ENCODE measurements at places on chromosomes 2 and 18.

DNA sequence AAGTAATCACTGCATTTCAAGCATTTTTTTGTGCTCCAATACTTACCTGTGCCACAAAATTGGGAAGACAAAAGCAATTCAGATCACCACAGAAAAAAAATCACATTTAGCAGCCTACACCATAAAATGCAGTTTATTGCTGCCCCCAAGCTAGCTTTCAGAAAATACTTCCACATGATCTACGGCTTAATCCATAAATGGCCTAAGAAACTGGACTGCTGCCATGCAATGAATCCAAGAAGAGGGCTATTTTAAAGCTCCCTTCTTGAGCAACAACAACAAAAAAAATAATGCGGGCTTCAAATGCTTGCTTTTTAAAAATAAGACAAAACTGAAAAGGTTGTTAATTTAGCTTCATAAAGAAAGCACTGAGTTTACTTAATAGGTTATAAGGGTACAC, 272.3 kb downstream of the RAD51AP2 start:
- DNase-seq, result no peak

GRCh38 chr2:144180131-144180530, 339.8 kb downstream of the ZEB2 start:
- no peak for DNase-seq

DNA sequence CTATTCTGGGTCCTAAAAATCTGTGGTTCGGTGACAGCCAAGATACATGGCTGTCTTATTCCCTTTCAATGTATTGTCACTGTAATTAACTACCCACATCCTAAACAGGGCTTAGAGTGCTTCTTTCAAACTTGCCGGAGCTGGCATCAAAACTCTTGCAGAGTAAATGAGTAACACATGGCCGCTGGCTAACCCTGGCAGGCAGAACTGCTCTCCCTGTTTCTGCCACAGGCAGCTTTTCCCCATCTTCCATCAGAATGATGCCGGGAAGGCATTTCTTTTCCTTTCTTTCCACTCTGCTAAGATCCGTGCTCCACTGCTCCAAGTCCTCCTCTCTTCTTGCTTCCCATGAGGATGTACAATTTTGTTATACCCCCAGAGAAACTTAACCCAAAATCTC, 54.8 kb upstream of the PTPRM start:
- no peak for DNase-seq

DNA sequence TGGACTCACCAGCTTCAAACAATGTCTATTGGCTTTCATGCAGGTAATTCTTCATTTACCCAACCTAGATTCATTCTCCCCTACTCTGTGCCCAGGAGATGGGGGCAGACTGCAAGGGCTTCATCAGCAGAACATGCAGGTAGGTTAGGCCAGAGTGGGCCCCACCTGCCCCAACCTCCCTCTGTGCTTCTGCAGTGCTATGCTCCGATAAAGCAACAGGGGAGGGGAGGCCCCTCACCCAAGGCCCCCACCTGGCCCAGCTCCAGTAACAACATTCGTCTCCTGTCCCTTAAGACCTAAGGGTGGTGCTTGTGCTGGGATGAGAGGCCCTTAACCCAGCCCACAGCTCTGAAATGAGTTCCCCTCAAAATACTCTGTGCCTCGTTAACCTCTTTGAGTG, 16.7 kb upstream of the GYPC start:
- DNase-seq, result no peak

DNA sequence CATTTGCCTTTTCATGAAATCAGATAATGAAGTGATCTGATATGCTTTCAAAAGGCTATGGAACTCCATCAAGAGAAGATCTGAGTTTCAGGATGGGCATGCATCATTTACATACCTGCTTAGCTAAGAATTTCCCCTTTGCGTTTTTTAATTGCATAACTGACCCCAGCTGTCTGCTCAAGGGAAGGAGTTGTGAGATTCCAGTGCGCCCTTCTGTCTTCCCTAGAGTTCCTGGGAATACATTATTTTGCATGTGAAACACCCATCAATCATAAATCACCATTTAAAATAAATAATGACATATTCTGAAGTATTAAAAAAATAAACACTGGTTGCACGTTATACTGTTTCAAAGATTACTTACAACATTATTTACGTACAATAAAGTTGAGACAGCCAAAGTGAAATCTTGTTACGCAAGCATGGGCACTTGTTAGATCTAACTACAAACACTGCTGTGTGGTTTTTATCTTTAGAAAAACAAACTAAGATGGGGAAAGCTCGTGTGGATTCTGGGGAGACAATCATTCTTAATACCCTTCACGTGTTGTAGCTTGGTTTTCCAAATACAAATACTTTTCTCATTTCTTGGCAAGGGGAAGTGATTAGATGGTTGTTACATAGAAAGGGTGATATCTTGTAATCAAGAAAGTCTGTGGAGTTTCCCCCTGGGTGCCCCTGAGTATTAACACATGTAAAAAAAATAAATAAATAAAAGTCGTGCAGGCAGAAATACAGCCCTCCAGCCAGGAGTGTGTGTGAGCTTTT, 125.7 kb upstream of the LMAN1 start:
- DNase-seq, result no peak

- DNase-seq, result no peak
Measured at GRCh38 chr2:63035660-63036059, 15.0 kb upstream of the OTX1 start.

GRCh38 chr18:11946756-11947155, 34.6 kb upstream of the IMPA2 start:
- no peak for DNase-seq

DNA sequence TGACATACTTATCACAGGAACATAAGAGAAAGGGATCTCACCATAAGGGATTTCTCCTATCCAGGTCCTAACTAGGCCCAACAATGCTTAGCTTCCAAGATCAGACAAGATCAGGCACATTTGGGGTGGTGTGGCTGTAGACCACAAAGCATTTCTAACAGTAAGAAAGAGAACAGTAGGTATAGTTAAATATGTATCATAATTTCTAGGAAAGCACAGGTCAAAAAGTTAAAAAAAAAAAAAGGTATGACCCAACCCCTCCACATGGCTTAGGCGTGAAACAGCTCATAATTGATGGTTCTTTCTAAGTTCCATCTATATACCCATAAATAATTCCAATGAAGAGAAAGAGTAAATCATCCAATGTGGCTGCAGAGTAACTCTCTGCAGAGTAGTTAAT, 6.9 kb downstream of the PRKD3 start:
- DNase-seq, result no peak

- DNase-seq, result no peak
Measured at GRCh38 chr2:30421604-30422443, 25.2 kb upstream of the LCLAT1 start.

DNA sequence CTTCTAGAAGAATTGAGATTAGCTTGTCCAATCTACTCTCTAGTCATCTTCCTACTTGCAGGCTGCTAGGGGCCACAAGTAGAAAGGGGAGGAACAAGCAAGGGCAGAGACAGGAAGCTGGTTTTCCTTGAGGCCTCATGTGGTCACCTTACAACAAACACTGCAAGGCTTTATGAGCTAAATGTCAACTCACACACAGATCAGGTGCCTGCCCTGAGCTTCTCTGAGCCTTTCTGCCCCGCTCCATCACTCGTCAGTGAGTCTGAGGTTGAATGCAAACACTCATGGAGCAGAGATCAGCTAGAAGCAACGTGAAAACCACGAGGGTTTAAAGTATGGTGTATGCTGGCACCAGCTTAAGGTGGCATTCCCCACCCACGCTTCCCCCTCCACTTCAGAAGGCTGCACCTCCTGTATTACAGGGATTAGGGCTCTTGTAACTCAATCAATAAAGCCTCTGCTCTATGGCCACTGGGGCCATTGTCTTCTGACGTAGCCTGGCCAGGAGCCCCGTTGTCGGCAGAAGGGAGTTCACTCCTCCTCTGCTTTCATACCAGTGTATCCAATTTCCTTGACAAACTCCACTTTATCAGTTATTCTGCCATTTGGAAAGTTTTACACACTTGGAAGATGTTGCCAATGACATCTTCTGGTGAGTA, 5.4 kb upstream of the CRYGC start:
- DNase-seq, result no peak

DNA sequence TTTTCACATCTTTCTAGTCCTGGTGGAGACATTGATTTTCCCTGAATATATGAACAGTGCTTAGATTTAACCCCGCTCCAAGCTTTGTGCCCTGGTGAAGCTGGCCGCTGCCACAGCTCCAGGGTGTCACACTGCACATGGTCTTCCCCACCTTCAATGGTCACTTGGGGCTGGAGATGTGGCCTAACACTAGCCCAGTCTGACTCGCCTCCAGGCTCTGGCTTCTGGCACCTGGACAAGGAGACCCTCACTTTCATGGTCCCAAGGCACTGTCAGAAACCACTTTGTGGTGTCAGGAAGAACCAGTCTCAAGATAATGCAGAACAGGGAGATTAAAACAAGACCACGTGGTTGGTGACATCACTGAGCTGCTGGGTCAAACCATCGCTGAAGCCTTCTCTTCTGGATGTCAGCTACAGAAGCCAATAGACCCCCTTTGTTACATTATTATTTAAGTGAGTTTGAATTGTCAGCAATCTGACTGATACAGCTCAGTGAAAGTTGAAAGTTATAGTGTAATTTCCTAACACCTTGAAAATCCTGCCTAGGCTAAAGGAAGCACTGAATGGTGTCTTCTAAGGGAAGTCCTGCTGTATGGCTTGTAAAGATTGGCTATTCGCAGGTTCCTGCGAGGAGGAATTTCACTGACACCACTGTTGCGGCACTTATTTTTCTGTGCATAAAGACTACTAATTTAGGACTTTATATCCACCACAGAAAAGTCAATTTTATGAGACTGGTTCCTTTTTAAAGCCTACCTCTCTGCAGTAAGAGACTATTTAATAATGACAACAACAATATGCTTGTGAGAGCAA, 55.0 kb upstream of the CTDP1 start:
- DNase-seq, result no peak

DNA sequence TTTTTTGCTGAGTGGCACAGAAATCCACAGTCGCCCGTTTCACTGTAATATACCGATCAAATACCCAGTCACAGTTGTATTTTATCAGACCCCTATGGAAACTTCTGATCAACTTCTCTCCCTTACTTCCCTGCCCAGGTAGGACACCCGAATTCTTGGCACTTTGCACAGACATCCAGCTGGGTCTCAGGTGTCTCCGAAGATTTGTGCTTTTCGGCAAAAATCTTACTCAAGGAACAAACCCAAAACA, 596 bp downstream of the MREG start:
- DNase-seq, result no peak

DNA sequence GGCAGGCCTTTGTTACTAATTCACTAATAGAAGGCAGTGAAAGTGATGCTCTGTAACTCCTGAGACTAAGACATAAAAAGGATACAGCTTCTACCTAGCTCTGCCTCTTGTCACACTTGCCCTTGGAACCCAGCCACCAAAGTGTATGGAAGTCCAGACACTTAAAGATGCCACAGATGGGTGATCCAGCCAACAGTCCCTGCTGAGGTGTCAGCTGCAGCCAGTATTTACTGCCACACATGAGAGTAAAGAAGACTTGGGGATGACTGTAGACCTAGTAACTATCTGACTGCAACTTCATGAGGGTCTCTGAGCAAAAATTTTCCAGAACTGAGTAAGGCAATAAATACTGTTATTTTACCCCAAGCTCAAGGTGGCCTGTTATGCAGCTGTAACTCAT, 8.8 kb downstream of the IMMT start:
- DNase-seq, result no peak

DNA sequence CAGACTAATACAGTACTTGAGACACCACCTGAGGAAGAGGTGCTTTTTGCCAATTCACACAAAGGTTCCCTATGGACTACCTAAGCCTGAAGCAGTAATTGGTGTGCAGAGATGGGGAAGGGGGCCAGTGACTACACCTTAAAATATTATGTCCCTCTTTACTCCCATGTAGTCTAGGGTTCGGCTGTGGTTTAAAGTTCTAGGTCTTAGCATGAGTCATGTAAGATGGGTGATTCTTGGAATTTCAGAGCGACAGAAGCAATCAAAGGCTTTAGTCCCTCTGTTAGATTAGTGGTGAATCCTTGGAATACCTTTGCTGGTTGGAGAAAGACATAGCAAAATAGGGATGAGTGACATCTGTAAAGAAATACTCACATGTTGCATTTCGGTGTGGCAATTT, 14.3 kb upstream of the CCDC85A start:
- no peak for DNase-seq

GRCh38 chr18:2654928-2655177, 673 bp upstream of the SMCHD1 start:
- no peak for DNase-seq

- DNase-seq, result no peak
Measured at GRCh38 chr2:64637000-64637635, 16.6 kb downstream of the SERTAD2 start.

DNA sequence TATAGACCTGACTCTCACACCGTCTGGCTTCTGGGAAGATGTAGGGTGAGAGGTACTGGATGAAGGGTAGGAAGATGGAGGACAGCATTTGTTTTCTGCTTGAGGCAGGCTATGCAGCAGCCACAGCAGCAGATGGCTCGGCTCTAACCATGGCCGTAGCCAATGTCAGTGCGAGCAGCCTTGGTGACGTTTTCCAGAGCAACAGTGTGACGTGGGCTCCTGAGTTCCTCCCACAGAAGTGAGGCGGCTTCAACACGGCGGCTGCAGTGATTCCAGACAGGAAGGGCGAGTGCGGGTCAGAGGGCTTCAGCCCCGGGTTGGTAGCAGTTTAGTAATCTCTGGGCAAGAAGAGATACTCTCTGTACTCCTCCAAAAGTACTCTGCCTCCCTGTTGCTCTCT, 133.0 kb upstream of the MYT1L start:
- no peak for DNase-seq

DNA sequence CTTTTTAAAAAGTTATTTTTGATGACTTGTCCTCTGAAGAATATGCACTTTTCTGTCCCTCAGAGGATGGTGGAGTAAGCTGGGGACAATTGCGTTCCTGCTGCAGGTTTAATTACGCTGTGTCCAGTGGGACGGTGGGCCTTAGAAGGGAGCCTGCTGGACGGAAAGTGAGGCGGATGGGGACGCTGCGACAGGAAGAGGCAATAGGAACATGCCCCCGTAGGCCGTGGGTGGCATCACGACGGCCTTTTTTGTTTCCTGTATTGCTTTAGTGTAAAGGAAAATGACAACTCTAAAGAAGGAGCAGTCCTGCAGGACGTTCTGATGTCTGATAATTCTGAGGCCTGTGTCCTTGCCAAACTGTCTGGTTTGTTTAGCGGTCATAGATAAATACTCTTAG, 121.6 kb downstream of the NFATC1 start:
- no peak for DNase-seq

DNA sequence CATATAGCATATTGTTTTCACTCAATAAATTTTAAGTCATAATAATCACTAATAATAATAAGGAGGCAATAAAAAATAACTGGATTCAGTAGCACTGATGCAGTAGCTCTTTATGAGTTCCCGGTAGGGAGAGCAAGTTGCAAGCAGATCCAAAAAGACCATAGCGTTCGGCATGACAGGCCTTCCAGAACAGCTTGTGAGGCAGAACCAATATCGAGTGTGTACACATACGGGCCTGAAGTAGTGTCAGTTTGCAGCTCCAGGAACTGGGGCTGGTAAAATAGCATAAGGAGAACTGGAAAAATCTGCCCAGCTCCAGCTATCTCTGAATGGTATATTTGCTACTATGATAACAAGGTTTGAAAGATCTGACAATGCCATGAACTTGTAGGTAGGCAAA, 1607.8 kb upstream of the PIK3C3 start:
- no peak for DNase-seq

Measured in GM19239 (cell line).